ENCODE measurements at places on chromosomes 12 and 14.

- DNase-seq = no peak
Measured at GRCh38 chr12:56645201-56645716, 525 bp downstream of the ATP5F1B start.

GRCh38 chr12:126608607-126609175 is 1543.5 kb downstream of the AACS start:
- DNase-seq = no peak

DNA sequence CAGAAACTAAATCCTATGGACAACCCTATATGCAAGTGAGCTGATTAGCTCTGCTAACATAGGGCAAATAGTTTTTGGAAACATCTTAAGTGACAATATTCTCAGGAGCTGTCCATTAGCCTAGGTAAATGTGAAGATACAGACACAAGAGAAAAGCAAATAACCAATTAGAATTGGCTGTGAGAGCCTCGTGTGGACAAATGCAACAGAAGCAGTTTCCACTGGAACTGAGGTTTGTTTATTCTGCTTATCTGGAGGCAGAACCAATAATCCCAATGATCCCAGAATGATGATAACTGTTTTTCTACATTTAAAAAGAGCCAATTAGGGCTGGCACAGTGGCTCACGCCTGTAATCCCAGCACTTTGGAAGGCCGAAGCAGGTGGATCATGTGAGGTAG is 43.2 kb upstream of the YAF2 start:
- no peak for DNase-seq

- no peak for DNase-seq
Measured at GRCh38 chr12:25957793-25958427, 572 bp upstream of the RASSF8 start.

GRCh38 chr12:26830363-26830762 is 2.6 kb downstream of the ITPR2 start:
- no peak for DNase-seq

GRCh38 chr12:3045494-3045893 is 31.7 kb upstream of the TSPAN9 start:
- DNase-seq = no peak

GRCh38 chr14:38127356-38127755 is 80.3 kb upstream of the SSTR1 start:
- DNase-seq = no peak

DNA sequence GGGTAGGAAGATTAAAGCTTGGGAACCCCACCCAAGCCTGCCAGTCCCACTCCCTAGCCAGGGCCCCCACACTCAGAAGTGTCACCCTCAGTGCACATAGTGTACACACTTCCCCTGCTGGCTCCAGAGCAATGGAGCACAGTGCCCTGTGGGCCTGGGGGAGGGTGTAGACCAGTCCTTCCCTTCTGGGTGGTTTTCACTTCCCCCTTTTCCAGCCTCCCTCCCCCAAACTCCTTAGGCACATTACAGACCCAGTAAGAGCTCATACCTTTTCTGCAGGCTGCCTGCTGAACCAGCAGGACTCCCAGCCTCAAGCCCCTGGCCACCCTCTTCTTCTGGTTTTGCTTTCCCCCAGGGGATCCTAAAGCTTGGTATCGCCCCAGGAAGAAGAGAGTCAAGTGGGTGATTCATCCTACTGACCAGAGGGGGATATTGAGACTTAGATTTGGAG is at the start of gene ZNF385A:
ZNF385A (minus strand) TSS at position 143 of the 451 bp plus-strand sequence. CDS start 219 bp downstream, outside the sequence.
- no peak for DNase-seq

- no peak for DNase-seq
Measured at GRCh38 chr12:61610143-61610542, 650.1 kb upstream of the USP15 start.

GRCh38 chr14:94888121-94888520 is 118.2 kb upstream of the GSC start:
- DNase-seq = no peak

GRCh38 chr12:93753838-93754429 is 76.8 kb downstream of the CRADD start:
- DNase-seq = no peak

DNA sequence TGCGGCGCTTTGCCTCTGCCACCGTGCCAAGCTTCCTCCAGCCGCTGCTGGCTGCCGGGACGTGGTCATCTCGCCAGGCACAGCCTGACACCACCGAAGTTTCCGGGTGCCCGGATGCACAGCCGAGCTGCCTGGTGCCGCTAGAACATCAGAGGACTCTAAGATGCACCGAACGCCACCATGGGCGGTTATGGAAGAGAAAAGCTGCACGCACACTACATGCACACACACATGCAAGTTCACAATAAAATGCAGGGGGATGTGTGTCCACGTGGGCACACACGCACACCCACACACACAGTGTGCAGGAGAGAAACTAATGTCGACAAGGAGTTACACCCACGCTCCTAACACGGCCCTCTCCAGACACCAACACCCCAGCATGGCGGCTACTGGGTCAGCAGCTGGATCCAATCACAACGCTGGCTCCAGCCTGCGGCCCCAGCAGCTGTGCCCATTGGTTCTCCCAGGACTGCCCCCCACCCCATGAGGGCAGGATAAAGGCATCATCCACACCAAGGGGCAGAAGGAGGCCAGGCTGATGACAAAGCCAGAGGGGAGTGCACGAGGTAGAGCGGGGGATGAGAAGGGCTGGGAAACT is 82.7 kb downstream of the BCL11B start:
- DNase-seq = no peak

GRCh38 chr12:109432431-109432830 is 44.7 kb downstream of the KCTD10 start:
- DNase-seq = no peak

DNA sequence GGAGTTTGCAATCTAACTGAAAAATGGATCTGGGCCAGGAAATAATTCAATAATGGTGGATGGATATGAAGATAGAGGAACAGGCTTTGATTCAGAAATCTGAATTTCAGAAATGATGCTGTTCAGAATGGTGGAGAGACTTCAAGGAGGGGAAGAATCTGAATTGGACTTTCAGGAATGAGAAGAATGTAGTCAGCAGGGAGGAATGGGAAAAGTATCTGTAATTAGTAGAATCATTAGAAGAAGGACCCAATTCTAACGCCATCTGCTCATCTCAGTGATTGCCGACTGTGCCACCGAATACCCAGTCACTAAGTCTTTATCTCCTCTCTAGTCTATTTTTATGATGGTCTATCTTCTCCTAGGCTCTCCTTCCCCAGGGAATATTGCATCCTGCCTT is 363.2 kb downstream of the GALC start:
- DNase-seq = no peak

GRCh38 chr14:47500369-47500768 is 175.0 kb downstream of the MDGA2 start:
- DNase-seq = no peak

DNA sequence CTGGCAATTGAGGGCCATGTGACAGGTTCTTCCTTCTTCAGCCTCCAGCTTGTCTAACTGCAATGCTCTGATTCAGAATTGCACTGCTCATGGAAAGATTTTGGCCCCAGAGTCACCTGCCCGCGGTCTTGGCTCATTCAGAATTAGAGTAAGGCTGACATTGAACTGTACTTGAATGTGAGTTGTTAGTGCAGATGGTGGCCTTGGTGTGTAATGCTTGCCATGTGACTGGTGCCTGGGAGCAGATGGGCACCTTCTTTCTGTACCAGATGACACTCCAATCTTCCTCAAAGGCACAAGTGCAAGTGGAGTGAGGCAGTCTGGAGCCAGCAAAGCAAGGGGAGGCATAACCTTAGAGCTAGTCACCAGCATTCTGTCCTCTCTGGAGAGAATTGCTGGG is 36.5 kb upstream of the ANO4 start:
- no peak for DNase-seq

Data from vagina (tissue), 2 donors.